ENCODE measurements at places on chromosomes 5 and 9.

- DNase-seq, result no peak
Observed at GRCh38 chr5:35069188-35069587, 21.4 kb upstream of the AGXT2 start.

GRCh38 chr5:172086194-172086975, 79.9 kb upstream of the FBXW11 start:
- DNase-seq, result no peak

- DNase-seq, result no peak
Observed at GRCh38 chr9:3931996-3932906, 367.6 kb downstream of the GLIS3 start.

DNA sequence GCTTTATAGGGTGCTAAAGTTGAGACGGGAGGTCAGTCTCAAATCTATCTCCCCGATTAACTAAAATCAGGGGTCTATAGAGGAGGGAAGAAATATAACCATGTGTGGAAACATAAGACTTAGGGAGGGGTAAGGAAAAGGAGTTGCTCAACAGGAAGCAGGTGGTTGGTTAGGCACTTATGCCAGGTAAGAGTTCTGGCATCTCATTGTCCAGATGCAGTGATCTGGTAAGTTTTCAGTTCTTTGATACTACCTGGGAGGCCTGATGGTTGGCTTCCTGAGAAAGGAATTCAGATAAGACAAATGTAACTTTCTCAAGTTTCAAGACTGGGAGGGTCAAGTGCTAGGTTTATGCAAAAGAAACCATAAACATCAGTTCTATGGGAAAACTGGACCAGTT, 47.7 kb downstream of the CERT1 start:
- DNase-seq, result no peak

DNA sequence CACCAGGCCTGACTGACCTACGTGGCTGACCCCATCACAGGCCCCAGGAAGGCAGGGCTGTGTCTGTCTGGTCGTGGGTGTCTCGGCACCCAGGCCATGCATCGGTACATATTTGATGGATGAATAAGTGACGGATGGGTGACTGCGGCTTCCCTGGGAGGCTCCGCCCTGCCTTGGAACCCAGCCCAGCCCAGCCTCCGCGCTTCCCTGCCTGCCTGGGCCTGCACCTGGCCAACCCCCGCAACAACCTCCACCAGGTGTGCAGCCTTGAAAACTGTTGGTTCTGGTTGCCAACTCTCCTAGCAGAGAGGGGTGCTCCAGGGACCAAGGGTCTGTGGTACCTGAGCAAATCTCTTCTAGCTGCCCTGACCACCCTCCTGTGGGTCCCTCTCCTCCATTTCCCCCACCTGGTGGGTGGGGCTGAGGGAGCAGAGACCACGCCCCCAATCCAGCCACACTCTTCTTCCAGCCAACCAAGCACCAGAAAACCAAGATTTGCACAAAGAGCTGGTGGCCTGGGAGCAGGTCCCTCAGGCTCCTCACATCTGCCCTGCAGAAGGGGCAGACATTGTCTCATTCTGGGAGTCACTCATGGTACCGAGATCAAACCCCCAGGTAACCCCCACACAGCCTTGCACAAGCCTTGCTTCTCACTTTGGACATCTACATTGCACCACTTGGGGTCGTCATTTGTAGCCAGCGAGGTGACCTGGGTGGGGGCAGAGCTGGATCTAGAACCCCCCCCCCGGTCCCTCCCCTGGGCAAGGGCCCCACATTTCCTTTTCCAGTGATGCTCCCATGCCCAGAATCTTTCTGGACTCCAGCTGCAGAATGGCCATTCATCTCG, 100.6 kb upstream of the IER5L start:
- no peak for DNase-seq

- no peak for DNase-seq
Observed at GRCh38 chr9:28234894-28235277, 661.6 kb upstream of the C9orf72 start.

DNA sequence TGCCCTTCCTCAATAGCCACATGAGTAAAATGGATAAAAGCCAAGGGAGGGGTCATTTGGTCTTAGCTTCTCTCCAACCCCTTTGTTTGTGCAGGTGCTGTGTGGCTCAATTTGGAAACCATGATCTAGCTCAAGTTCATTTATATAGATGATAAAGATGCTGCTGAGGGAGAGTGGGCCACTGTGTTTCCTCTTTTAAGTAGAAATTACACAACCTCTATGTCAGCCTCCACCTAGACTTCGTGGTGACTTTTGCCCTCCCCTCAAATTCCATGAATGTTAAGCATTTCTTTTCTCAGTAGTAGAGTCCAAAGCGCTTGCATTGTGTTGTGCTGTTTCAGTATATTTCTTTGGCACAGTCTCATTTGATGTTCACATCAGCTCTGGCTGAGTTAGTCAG, 241.4 kb downstream of the ARHGAP26 start:
- no peak for DNase-seq

DNA sequence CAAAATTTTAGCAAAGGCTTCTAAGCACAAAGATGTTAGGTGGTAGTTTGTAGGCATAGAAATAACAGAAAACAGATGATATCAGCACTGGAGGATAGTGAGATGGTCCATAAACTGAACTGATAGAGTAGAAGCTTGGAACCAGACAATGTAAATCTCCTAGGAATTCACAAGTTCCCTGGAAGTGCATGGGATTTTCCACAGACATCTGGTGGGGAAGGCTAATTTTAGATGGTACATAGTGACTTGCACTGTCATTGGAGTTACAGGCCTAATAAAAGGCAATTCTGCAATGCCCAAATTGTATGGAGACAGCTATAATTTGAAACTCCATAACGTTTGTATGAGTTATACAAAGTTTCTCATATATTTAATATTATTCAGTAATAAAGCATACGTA, 653.0 kb upstream of the MEF2C start:
- no peak for DNase-seq

DNA sequence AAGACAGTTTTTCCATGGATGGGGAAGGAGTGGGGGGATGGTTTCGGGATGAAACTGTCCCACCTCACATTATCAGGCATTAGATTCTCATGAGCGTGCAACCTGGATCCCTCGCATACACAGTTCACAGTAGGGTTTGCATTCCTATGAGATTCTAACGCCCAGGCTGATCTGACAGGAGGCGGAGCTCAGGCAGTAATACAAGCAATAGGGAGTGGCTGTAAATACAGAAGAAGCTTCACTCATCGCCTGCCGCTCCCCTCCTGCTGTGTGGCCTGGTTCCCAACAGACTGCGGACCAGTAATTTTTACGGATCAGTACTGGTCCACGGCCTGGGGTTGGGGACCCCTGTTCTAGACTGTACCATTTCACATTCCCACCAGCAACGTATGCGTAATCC, 68.3 kb upstream of the OTULINL start:
- DNase-seq, result no peak

DNA sequence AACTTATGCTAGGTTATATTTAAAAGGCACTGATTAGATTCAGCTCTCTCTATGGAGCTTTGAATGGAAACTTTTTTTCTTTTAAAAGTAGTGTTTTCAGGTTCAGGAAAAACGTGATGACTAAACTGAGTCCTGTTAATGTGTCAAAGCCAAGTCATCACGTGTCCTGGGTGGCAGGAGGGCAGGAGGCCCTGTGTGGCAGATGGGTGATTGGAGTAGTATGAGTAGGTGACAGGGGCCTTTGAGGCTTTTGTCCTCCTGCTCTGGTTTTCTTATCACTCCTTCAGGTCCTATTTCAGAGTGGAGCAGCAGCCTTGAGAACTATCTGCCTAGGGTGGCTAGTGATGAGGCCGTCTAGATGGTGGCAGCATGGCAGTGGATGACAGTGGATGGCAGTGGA, 17.7 kb upstream of the CARTPT start:
- no peak for DNase-seq

- no peak for DNase-seq
Observed at GRCh38 chr5:76514292-76514691, 108.9 kb downstream of the F2RL2 start.

- no peak for DNase-seq
Observed at GRCh38 chr5:17829456-17829855, 195.2 kb downstream of the TAF11L14 start.

DNA sequence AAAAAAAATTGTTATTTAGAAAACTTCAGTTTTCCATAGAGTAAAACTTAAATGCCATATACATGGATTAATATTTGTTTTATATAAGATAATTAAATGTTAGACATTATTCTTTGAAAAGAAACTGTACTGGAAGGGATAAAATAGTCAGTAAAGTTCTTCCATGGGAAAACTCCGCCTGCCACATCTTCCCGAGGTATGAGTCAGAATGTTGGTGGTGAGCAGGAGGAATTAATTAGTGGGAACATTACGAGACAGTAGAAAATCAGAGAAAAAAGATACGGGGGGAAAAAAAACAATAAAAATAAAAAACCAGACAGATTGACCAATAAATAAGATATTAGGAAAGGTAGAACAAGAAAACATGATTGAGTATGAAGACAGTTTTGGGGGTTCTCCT, 930.3 kb upstream of the C9orf72 start:
- no peak for DNase-seq

Measured in stimulated activated CD8-positive, alpha-beta memory T cell treated with anti-CD3 and anti-CD28 coated beads, Interleukin-7, amount 100 ng/mL, for 1 hour (primary cell).